Upper lobe of left lung (tissue), 6 donors: ENCODE measurements at places on chromosomes 5 and 9.

- DNase-seq = no peak
These were observed 272.0 kb downstream of the MAN2A1 start for GRCh38 chr5:109961751-109962150.

DNA sequence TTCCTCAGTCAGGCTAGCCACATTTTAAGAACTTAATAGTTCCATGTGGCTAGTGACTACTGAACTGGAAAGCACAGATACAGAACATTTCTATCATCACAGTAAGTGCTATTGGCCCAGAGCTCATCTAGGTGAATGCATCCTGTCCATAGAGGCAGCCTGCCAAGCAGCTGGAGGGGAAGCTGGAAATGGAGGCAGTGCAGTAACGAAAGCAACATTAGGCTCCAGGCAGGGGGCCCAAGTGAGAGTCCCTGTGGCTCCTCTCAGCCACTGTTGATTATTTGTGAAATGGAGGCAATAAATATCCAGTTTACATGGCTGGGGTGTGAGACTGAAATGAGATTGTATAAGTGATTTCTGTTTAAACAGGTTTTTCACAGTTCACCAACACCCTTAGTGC lies 227.2 kb upstream of the KLF9 start:
- DNase-seq = no peak

DNA sequence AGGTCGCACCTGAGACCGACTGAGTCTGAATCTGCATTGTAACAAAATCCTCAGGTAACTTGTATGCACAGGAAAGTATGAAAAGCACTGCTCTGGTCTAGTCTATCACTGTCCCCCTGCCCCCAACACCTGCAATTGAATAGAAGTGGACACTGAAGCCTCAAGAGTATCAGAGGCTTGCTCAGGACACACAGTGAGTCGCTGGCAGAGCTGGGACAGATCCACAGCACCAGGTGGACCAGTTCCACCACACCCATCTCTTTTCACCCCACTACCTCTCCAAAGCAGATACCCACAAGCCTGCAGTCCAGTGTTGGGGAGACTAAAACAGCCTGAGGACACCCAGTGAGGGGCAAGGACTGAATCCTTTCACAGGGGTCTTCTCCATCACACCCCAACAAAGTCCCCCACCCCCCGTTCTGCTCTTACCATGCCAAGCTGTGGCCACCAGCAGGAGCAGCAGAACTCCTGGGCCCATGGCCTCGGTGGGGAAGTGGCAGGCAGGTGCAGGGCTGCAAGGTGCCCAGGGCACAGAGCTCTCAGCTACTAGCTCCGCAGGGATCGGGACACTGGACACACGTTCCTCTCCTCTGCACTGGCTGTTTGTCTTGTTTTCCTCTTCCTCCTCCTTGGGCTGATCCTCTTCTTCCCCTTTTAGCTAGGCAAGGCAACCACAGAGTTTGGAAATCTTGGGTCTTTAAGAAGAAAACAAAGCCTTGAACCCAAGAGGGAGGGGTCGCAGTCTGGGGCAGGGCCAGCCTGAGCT lies at the start of gene CSF1R:
Gene CSF1R, minus strand, starts transcription at position 605 of the 766 bp plus-strand sequence. Its CDS starts 127 bp downstream, at position 478.
- DNase-seq = peak; percentile 41

- no peak for DNase-seq
These were observed 11.0 kb upstream of the PLAC8L1 start for GRCh38 chr5:146116361-146116760.

DNA sequence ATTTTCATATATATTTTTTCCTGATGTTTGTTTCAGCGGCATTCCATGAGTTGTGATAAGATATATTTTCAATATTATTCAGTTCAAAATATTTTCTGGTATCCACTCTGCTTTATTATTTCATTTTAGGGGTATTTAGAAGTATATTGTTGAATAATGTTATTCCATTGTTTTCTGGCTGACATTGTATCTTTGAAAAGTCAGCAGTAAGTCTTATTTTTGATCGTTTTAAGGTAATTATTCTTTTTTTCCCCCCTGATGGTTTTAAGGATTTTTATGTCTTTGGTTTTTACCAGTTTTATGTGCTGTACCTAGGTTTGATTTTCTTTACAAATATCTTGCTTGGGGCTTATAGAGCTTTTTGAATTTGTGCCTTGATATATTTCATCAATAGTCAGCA lies 6.6 kb upstream of the GLRA1 start:
- no peak for DNase-seq

GRCh38 chr5:128329386-128329939 lies 208.6 kb downstream of the FBN2 start:
- DNase-seq = no peak

DNA sequence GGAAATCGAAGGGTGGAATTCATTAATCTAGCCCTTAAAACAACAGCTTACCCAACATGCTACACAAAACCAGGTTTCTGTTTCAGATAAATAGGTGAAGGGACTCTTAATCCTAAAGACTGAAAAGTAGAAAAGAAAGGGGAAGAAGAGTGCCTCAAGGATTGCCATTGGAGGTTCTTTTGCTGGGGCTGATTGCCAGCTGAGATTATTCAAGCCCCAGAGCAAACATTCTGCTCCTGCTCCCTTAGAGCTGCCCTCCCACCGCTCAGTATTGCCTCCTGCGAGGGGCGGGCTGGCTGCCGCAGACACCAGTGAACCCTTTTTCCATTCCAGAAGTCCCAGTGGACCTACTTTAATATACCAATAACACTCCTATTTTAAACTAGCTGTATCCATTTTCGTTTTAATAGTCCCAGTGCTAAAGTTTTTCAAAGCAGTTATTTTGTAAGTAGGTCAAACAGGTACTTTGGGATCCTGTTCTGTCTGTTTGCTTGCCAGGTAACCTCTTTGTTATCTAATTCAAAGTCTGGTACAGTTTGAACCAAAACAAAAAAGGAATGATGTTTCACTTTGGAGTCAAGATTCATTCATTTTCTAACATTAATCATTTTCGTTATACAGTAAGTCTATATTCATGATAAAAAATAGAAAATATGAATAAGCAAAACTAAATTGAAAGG lies 38.6 kb downstream of the HMGCS1 start:
- peak; percentile 45 for DNase-seq

- no peak for DNase-seq
These were observed 1.2 kb downstream of the LHX6 start for GRCh38 chr9:122227575-122227900.

DNA sequence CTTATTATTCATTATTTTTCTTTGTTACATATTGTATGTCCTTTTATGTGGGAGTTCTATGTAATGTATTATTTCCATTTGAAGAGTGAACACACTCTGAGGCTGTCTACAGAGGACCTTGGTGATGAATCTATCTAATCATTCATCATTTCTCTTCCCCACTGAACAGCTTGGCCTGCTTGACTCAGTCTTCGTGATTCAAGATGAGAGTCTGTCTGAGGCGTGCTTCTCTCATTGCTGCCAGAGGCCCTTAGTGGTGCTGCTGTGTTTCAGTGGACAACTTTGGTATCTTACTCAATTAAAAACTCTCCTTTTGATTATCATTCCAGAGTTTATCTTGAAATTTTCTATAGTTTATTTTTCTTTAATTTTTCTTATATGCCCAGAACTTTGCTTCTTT lies 318.1 kb upstream of the DAB2 start:
- DNase-seq = no peak

- no peak for DNase-seq
These were observed 424.1 kb upstream of the KIF2A start for GRCh38 chr5:61881821-61882487.

GRCh38 chr9:92668746-92669526 lies 995 bp downstream of the IPPK start:
- no peak for DNase-seq

- no peak for DNase-seq
These were observed 256.2 kb upstream of the SMC2 start for GRCh38 chr9:103837940-103838339.

DNA sequence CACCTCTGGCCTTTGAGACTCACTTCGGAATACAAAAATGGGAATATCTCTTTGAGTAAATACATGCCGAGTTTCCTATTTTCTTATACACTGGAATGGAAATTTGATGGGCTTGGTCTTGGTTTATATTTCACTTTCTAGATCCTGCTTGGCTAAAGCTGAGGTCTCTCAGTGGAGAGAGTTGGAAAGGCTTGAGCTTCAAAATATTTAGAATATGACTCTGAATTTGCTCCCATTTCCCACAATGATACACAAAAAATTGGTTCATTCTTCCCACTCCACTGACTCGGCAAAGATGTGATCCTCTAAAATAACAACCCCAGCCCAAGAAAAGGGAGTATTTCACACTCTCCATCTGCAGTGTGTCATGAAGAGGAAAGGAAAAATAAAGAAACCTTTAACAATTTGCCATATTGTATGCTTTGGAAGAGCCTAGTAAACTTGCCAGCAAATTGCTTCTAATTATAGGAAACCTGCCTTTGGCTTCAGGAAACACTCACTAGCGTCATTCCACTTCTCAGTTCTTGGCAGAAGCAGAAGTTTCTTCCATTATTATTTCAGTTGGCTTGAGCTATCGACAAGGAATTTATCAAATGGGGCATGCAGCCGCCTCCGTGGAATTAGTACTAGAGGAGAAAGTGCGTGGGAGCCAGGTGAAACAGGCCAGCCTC lies 302.9 kb downstream of the NSG2 start:
- no peak for DNase-seq

- DNase-seq = no peak
These were observed 207.5 kb downstream of the NXNL2 start for GRCh38 chr9:88742483-88742882.

- no peak for DNase-seq
These were observed 12.1 kb downstream of the CDK5RAP2 start for GRCh38 chr9:120567874-120568273.

DNA sequence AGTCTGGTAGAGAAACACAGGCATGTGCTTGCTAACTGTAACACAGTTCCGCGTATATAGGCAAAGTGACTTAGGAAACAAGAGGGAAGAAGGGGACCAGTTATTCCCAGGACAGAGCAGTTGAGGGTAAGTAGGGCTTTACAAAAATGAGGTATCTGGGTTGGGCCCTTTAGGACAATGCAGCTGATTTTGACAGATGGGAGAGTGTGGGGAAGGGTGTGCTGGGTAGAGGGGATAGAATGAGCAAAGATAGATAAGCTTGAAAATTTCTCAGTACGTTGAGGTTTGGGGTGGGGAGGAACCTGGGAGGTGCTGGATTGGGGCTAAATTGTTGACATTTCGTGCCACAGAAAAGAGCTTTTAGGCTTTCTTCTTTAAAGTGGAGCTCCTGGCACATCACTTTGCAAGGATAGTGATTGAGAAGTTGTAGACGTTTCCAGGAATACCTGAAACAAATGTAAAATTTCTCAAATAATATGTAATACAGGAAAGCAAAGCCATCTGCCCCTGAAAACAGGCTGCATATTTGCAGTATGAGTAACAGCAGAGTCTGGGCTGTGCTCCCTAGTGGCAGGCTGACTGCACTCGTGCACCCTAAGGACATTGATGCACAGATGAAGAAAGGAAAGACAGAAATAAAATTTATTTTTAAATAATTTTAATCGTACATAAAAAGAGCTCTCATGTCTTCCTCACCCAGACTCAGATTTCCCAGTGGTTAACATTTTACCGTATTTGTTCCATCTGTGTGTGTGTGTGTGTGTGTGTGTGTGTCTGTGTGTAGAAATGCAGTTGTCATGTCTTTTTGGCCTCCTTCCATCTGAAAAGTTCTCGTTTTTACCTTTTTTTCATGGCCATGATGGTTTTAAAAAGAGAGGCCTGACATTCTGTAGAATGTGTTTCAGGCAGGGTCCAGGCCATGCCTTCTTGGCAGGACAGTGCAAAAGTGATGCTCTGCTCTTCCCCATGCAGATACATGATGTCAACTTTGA lies 144.9 kb upstream of the DMRT1 start:
- DNase-seq = no peak

DNA sequence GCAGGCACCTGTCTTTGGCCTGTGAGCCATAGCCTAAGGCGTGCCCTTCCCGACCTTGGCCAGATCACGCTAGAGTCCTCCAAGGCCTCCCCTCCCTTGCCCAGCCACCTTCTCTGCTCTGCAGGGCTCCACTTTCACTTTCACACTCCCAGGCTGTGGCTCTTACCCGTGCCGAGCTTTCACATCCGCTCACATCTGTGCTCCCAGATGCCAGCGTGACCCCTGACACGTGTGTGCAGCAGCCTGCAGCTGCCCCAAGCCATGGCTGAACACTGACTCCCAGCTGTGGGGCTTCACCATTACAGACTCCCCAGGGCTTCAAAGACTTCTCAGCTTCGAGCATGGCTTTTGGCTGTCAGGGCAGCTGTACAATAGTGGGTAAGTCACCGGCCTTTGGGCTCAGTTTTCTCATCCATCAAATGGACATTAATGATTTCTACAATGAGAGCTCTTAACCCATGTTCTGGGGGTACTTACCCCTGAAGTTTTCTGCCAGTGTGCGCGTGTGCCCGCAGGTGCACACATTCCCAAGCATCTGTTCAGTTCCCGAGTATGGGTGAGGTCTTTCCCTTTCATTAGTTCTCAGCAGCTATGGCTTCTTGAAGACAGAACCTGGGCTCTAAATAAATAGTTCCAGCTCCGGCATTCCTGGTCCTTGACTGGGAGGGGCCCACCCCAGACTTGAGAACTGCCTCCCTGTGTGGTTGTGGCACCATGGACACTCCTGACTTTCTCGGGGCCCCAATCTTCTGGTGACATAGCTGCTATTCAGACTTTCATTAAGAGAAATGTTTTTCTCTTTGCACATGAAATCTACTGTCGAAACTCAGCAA lies 118.6 kb downstream of the RGS3 start:
- DNase-seq = peak; percentile 93

DNA sequence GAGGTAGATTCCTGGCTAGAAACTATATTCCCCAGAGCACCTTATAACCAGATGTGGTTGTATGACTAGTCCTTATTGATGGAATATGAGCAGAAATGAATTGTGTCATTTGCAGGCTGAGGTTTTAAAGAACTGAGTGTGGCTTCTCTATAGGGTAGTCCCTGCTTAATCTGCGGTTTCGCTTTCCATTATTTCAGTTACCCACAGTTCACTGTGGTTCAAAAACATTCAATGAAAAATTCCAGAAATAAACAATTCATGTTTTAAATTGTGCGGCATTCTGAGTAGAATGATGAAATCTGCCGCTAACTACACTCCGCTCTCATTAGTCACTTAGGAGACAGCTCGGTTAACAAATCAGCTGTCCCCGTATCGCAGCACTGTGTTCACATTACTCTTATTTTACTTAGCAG lies 65.1 kb downstream of the ANKRD55 start:
- no peak for DNase-seq

- DNase-seq = no peak
These were observed 36.5 kb upstream of the NUDT12 start for GRCh38 chr5:103598997-103599566.

GRCh38 chr9:78235256-78235761 lies 566 bp upstream of the CEP78 start:
- DNase-seq = no peak

DNA sequence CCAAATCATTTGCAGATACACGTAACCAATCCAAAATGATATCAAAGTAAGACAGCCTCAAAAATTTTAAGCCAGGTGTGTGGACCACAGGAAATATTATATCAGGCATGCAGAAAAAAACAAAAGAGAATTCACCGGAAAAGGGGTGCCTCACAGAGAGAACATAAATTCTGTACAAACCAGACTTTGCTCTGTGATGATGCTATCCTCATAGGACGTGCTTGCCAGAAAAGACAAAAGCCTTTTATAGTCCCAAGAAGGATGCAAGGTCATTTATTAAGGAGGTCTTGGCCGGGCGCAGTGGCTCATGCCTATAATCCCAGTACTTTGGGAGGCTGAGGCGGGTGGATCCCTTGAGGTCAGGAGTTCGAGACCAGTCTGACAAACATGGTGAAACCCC lies 16.8 kb upstream of the ATP6V1G1 start:
- no peak for DNase-seq

- DNase-seq = no peak
These were observed 536.3 kb upstream of the PTPRD start for GRCh38 chr9:11149065-11149464.

GRCh38 chr5:164741376-164741775 lies 1236.0 kb downstream of the MAT2B start:
- DNase-seq = no peak
